ENCODE measurements at places on chromosomes 4 and X.

- DNase-seq = no peak
Measured at GRCh38 chr4:17153572-17153971, 255.1 kb upstream of the LDB2 start.

GRCh38 chrX:15739886-15740285, 1.8 kb downstream of the CA5B start:
- DNase-seq = no peak

DNA sequence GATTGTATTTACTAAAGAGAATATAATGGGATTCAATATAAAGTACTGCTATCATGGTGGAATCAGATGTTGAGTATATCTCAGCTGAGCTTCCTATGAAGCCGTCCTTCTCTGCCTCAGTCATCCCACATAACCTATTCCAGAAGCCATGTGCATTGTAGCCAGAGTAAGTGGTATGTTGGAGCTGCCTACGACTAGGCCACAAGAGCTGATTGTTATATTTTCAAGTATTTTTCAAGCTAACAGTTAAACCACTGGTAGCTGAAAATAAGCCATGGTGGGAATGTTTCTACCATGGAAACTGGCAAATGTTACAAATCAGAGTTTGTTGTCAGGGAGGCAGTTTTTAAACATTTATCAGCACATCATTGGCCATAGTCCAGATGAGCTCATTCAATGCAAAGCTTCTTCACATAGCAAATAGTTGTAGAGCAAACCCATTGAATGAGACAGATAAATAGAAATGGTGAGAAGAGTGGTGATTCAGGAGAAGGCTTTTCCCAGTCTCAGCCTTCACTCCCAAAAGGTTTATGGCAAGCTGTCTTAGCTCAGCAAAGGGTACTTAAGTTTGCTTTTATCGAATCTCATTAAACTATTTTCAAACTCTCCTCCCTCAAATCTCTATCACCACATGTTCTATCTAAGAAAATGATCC, 436.4 kb downstream of the PCDH19 start:
- no peak for DNase-seq

GRCh38 chr4:53478671-53479456, 101.4 kb downstream of the FIP1L1 start:
- no peak for DNase-seq

GRCh38 chr4:113945906-113946305, 33.5 kb downstream of the ARSJ start:
- DNase-seq = no peak

GRCh38 chr4:38914854-38915253, 47.2 kb downstream of the FAM114A1 start:
- DNase-seq = no peak

- DNase-seq = no peak
Measured at GRCh38 chrX:15790769-15791290, 546 bp downstream of the ZRSR2 start.

GRCh38 chr4:144711700-144712456, 65.9 kb downstream of the HHIP start:
- no peak for DNase-seq

DNA sequence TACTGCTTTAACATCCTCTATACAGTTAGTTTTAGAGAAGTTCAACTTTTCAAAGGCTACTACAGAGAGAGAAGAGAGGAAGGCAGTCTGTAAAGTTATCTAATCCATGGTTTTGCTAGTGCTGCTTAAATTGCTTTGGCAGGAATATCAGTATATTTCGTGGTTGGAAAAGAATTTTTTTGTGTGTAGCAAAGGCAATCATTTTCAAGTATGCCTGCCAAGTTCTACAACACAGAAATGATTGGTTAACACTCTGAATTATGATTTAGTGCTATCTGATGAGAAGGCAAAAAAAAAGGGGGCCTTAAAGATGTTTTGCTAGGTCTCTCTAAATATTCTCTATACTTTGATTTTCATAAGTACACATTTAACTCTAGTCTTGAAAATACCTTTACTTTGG, 133.1 kb downstream of the JADE1 start:
- DNase-seq = no peak

GRCh38 chrX:151958101-151958500, 16.4 kb downstream of the GABRE start:
- DNase-seq = no peak

GRCh38 chrX:10326578-10326977, 169.8 kb downstream of the CLCN4 start:
- DNase-seq = no peak

- no peak for DNase-seq
Measured at GRCh38 chr4:87804871-87805270, 5.5 kb downstream of the IBSP start.

- DNase-seq = no peak
Measured at GRCh38 chrX:50093625-50094024, 107.2 kb downstream of the AKAP4 start.

GRCh38 chrX:47483306-47484268, 565 bp upstream of the ZNF41 start:
- DNase-seq = no peak

DNA sequence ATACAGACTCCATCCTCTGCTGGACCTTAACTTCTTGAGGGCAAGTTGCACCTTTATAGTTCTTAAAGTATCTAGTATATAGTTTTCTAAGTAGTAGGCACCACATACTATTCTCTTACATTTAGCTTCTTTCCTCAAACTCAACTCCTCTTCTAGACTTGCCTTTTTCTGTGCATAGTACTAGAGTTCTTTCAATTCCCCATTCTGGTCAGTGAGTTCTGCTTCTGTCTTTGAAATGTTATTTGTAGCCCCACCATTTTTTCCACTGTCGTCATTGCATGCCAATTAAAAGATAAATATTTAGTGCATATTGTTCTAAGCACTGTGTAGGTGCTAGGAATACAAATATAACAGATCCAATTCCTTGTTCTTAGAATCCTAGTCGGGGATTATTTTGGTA, 31.6 kb downstream of the CDKL5 start:
- DNase-seq = no peak

DNA sequence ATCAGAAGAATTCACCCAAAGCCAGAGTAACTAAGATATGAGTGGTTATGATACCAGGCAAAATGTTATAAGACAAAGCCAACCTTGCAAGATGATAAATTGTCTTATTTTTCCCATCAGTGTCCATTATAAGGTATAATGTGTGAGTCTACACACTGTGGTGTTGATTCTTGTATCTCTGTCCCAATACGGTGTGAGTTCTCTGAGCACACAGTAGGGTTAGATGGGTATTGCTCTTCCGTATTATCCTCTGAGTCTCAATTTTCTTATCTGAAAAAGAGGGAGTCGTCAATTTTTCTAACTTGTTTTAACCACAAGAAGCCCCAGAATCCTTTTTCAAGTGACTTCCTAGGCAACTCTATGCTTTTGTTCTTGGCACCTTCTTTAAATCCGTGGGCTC, 69.9 kb downstream of the HMGB2 start:
- DNase-seq = no peak

DNA sequence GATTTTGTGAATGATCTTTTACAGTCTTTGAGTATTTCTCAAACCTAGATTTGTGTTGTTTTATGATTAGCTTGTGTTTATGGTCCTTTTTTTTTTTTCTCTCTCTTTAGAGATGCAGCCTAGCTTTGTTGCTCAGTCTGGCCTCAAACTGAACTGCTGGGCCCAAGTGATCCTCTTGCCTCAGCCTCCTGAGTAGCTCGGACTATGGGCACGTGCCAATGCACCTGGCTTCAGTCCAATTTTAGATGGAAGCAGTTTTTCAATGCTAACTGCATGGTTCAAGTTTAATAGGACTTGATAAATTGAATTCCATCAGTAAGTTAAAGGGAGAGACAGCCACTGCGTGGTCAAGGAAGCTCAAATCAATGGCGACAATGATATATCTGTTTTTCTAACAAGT, 3.8 kb upstream of the FGG start:
- no peak for DNase-seq

DNA sequence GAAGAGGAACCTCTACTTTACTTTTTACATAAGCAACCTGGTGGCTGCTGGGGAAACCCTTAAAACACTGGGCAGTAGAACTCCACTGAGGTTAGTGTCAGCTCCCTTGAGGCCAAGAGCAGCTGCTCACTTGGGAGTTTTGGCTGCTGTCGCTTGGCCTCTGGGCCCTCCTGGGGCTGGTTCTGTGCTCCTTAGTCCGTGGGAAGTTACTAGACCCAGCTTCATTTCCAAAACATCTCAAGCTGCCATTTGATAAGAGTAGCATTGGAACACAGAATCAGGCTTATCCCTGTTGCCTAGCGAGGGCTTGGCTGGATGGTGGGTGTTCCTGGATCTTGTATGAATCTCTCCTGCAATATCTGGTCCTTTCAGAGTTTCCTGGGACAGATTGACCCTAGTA, 26.1 kb downstream of the RNF4 start:
- DNase-seq = no peak

All from caudate nucleus (tissue), 63 donors.